Activated T-helper 1 cell treated with anti-CD3 and anti-CD28 coated beads, Interleukin-2, amount 50 U/mL, for 16 hours (primary cell): ENCODE measurements at places on chromosomes 7 and 10.

GRCh38 chr10:69451209-69451783 lies at the start of gene TSPAN15:
TSPAN15 (plus strand) TSS chr10:69451465; CDS start chr10:69451595, 130 bp downstream.
- DNase-seq = peak; percentile 62

GRCh38 chr7:28071570-28071969 lies 109.0 kb downstream of the JAZF1 start:
- no peak for DNase-seq

- DNase-seq = no peak
Measured at GRCh38 chr7:100369105-100369504, 4.2 kb upstream of the PILRA start.

GRCh38 chr7:112420236-112420861 lies 29.9 kb upstream of the IFRD1 start:
- DNase-seq = no peak

DNA sequence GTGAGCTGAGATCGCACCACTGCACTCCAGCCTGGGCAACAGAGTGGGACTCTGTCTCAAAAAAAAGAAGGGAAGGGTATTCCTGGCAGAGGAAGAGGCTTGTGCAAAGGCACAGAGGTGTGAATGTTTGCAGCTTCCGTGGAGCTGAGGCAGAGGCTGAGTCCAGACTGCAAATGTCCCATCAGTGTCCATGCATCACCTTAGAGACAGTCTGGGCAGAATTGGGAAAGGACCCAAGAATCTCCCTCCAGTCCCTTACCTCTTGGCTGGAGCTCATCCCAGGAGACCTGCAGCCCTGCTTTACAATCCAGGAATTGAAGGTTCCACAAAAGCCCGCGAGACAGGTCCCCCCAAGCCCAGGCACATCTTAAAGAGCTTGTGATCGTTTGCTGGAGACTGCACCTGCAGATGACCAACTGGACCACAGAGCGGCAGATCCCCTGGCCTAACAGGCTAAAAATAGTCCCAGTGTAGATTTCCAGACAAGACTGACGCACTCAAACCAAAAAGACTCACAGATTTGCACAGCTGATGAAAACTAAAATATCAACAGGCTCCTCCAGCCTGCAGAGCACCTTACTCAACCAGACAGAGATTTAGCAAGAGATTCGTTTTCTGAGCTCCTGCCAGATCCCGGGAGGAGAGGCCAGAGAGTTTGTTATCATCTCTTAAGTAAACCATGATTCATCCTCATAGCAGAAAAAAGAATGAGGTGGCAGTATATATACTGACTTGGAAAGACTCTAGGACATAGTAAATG lies 22.9 kb upstream of the NANOS1 start:
- DNase-seq = no peak

DNA sequence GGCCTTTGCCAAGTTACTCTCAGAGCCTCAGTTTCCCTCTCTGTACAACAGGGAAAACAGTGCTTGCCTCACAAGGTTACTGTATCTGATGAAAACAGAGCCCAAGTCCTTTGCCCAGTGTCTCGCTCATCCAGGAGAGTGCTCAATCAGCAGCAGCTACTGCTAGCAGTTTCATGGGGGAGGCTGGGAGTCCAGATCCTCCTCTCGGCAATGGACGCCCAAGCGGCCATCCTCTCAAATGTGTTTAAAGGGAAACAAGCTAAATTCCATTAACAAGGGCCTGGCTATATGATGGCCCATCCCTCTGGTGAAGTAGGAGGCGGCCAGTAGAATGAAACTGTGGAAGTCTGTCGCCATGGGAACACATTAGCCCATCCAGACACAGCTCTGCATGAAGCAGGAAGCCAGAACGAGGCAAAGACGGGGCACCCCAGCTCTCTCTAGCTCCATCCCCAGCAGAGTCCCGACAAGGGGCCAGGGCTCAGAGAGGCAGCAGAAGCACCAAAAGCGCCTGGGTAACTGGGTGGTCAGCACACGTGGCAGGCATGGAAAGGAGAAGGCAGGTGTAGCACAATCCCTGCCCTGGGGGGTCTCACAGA lies 35.2 kb downstream of the FAM53B start:
- DNase-seq = no peak

- no peak for DNase-seq
Measured at GRCh38 chr10:70410608-70411007, 6.7 kb downstream of the EIF4EBP2 start.

DNA sequence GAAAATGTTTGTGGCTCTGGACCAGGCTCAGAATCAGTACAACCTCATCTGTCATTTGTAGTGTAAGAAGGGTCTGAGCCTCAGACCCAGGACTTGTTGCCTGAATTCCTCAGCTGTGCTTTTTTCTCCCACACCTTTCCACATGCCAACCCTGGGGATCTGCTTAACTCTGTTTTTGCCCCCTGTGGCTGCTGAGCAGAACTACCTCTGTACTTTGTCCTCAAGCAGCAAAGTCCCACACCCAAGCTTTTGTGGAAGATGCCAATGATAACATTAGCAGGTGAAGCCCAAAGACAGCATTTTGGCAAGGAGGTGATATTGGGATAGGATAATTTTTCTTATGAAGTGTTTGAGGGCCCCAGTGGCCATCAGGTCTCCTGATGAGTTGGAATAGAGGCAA lies 5.8 kb upstream of the CYP2C18 start:
- DNase-seq = no peak

DNA sequence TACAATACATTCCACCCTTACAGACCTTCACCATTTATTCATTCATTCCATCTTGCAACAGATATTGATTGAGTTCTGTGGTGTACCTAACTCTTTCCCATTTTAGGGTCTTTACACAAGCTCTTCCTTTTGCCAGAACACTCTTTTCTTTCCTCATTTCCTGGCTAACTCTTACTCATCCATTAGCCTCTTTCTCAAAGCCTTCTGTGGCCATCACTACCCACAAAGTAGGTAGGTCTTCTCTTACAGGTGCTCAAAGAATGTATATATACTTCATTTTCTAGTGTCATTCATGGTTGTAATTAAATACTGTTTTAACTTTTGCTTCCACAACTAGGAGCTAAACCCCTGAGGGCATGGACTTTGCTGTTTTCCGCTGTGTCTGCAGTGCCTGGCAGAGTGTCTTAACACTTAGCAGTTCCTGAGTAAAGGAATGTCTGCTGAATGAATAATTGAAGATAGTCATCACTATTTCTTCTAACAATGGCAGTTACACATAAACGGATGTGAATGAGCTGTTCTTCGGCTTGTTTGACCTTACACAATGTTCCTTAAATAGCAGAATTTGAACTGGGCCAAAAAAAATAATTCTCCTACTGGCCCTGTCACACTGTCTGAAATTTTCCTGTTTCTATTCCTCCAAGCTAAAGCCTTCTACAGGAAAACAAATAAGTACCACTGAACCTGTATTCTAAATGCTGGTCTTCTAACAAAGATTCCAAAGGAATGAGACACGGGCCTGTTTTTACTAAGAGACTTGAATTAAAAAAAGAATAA lies 15.1 kb downstream of the BCAP29 start:
- DNase-seq = no peak

GRCh38 chr7:32047075-32047474 lies 23.1 kb downstream of the PDE1C start:
- no peak for DNase-seq

GRCh38 chr7:65250697-65251395 lies 122.8 kb upstream of the ZNF92 start:
- DNase-seq = no peak

DNA sequence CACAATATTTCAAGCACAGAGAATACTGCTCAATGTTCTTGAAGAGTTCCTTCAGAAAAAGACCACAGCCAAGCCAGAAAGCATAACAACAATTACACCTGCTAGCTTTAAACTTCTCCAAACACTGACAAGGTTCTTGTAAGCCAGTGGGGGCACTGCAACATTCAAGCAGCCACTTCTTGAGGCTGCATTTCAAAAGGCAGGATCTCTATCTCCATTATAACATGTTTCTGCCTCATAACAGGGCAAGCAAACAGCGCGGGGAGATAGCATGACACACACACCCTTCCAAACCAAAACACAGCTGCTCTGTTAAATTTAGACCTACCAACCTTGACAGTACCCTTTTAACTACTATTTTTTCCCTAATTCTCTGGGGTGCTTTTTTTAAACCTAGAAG lies 30.8 kb downstream of the CHCHD3 start:
- DNase-seq = no peak

- DNase-seq = no peak
Measured at GRCh38 chr10:95122736-95123135, 53.4 kb upstream of the CYP2C8 start.

DNA sequence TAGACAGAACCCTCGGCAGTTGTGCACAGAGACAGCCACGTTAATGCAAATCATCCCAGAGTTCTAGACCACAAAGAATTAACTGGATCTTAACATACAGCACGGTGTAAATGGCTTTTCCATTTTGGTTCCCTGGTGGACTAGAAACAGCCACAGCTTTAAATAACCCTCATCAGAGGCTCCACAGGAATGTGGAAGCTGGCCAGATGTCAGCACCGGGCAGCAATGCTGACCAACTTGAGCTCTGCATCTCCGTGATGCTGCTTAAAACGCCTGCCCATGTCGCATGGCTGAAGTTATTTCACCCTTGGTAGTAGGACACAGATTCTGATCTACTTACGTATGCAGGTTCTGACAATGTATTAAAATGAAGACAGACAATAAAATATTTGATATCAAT lies 24.5 kb downstream of the RSU1 start:
- DNase-seq = no peak

DNA sequence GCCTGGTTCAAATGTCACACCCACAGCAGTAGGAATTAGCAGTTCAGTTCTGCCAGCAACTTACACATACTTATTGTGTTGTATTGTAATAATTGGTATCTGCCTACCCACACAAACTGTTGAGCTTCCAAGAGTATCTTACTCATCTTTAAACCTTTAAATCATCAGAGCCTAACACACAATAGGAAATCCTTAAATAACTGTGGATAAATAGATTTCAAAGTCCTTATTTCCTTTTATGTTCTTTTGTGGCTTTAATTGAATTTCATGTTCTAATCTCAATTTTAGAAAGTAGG lies 3.9 kb downstream of the CASD1 start:
- DNase-seq = no peak

DNA sequence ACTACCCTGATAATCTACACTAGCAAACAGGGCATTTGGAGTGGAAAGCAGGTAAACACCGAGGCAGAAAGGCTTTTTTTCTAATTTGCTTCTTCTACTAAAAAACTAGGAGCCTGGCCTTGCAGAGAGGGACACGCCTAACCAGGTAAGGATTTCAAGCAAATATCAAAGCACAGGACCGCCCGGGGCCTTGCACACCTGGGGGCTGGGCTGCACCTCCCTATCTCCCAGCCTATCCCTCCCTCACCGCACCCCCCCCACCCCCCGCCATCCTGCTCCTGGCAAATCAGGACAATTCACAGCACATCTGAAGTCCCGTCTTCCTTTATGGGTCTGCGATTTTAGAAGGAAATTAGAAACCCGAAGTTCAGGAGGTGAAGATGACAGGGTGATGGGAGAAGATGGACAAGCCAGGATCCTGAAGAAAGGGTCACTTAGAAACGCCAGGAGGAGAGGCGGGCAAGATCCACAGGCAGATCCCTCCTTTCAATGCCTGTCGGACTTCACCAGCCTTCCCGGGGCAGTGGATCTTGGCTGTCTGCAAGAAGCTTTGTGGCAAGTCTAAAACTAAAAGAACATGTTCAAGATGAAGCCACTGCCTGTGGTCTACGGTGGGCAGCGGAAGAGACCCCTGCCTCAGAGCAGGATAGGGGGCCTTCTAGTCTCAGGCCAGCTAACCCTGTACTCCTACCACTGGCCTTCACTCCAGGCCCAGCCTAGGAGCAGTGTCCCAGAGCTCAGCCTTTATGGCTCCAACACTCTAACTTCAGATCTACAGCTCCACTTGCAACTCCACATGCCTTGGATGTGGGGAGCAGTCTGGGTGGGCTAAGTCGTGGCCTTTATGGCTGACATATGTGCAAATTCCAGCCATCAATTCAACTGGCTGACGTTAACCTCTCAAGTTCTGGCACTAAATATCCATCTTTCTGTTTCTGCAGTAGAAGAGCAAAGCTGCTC lies 43.9 kb downstream of the TNS3 start:
- no peak for DNase-seq
